CD4-positive, alpha-beta T cell treated with Interleukin-6 at 100 ng/mL for 8 hours (primary cell): ENCODE measurements at places on chromosomes 7 and 10.
A peak's percentile ranks its signal among the peaks of the same experiment; 100 is the strongest.

DNA sequence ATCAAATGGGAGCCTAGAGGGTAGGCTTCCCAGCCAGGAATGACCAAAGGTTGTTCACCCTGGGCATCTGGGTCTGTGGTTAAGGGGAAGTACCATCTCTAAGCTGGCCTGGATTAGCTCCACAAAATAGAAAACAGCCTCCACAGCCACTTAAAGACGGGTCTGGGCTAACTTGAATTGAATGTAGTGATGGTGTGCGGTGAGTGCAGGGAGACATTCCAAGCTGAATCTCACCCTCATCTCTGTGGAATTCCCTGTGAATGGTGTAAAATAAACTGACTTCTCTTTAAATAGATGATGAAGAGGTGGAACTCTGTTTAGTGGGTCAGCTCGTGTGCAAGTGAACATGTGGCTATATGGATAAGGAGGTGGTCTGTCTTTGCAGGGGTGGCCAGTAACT, 251.0 kb downstream of the DYNC1I1 start:
- no peak for DNase-seq

DNA sequence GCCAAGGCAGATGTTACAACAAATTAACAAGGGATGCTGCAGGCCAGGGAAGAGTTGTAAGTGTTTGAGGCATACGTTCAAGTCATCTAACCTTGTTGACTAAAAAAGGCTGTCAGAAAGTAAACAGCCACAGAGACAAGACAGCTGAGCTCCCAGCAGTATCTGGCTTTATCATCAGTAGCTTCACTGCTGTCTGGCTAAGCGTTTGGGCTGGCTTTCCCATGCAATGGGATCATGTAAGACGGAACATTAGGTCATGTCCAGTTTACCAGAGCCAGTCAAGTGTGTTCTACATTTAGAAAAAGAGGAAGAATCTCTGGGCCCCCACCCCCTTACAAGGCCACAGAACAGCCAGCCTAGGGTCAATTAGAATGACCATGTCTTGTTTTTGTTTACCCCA, 51.3 kb upstream of the GSAP start:
- DNase-seq, result no peak

GRCh38 chr10:131251146-131251541, 60.4 kb downstream of the TCERG1L start:
- DNase-seq, result no peak

DNA sequence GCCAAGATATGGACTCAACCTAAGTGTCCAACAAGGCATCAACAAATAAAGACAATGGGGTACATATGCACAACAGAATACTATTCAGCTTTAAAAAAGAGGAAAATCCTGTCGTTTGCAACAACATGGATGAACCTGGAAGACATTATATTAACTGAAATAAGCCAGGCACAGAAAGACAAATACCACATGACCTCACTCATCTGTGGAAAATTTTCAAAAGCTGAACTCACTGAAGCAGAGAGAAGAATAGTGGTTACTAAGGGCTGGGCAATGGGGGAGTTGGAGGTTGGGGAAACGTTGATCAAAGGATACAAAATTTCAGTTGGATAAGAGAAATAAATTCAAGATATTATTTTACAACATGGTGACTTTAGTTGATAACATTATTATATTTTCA, 221.4 kb upstream of the PITRM1 start:
- DNase-seq, result no peak

DNA sequence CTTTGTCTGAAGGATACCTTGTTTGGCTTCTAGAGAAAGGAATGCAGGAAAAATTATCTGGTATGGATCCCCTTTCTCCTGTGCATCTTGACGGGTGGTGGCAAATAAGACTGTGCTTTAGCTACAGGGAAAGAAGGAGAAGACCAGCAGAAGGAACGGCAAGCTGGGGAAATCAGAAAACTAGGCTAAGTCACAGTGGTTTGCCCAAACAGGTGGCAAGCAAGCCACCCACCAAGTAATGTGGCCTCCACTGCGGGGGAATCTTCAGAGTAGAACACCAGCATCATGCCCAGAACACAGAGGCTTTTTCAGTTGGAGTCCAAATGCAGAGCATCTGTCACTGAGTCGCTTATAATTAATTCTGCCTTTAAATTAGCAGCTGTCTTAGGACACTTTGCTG, 282.8 kb downstream of the PHF14 start:
- no peak for DNase-seq

DNA sequence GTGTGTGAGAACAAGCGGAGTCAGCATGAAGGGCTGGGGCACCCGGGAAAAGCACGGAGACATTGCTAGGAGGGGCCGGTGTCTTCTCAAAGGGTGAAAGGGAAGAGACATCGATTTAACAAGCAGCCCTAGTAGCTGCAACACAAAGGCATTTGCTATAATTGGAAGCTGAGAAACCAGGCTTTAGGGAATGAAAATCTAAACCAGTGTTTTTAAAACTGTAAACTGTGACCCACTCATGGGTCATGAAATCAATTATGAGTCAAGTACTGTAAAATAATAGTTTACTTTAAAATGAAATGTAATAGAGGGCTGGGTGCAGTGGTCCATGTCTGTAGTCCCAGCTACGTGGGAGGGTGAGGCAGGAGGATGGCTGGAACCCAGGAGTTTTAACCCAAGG, 128.7 kb upstream of the RHEB start:
- no peak for DNase-seq

DNA sequence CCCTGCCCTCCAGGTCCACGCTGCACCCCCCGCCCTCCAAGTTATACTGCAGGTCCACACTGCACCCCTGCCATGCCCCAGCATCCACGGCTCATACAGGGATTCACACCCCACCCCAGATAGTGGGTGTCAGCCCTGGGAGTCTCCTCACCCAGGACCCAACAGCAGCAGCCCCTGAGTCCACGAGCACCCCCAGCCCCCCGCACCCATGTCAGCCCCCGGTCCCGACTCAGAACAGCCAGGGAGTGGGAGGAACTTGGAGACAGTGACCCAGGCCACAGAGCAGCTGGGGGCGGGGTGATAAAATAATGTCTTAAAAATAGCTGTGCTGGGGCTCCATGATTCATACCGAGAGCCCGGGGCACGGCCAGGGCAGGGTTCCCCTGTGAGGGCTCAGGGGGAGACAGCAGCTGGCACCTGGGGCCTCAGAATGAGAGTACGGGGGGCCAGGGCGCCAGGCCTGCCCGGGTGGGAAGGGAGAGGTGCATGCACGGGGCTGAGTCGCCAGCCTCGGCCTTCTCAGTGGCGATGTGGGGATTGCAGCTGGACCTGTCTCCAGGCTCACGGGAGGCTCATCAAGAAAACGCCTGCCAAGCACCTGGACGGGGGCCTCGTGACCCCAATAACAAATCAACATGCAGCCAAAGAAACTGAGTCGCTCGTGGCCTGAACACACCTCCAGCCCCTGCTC, 29.8 kb downstream of the ADAP1 start:
- DNase-seq, result no peak

GRCh38 chr7:130880668-130881067, 146.7 kb upstream of the KLF14 start:
- DNase-seq, result no peak

DNA sequence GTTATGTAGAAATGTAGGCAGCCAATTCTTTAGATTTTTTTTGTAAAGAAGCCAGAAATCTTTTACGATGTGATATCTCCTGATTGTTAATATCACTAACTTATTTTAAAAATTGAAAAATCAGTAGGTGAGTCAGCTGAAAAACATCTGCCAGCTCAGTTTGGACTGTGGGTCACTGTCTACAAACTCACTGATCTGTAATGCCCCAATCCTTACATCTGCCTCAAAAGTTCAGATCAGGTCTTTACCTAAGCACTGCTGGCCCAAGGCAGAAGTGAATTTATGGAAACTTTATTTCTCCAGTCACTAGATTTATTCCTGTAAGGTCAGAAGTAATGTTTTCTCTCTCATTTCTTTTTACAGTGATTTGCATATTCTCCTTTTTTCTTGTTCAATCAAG, 31.0 kb upstream of the FAM13C start:
- DNase-seq, result no peak

DNA sequence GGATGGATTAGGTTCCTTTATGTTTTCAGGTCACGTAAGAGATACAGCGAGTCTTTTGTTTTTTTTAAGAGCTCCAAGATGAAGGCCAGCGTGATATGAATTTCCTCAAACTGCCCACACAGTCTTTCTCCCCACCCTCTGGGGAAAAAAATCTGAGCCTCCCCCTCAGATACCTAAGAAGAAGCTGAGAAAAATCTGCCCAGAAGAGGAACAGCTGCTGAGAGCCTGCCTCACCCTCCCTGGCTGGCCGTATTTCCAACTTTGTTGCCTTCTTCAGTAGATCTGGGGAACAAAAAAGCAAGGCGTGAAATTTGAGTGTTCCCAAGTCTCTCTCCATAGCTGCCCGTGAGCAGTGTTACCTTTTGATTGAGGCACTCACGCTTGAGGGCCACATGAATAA, 208.1 kb downstream of the KIAA1217 start:
- DNase-seq, result no peak

DNA sequence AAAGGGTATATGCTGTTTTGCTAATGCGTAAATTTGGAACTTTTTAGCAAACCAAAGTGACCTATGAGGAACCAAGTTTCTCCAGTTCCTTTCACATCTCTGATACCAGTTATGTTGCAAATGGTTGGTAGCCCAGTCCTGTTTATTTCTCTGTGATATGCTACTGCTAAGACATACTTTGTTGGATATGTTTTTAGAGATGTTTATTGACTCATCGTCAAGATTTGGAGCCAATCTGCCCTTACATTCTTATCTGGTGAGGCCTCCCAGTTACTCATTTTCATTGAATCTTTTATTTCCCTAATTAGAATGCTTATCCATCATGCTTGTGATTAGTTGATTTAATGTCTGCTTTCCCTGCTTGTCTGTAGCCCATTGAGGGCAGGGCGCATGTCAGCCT, 58.9 kb downstream of the LRGUK start:
- no peak for DNase-seq

DNA sequence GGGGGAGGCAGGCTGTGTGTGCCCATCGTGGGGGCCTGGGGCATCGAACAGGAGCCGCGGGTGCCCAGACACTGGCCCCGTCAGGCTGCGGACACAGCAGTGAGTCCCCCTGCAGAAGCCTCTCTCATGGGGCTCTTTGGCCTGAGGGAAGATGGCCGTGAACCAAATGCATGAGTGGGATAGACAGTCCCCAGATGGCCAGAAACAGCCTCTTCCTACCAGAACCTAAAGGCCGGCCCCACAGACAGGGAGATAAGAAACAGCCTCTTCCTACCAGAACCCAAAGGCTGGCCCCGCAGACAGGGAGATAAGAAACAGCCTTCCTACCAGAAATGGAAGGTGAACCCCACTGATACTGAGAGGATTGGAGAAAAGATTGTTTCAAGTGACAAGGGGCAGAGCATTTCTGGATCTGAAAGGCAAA, 16.6 kb downstream of the IDI2 start:
- no peak for DNase-seq

- DNase-seq, result no peak
Observed at GRCh38 chr10:35644050-35644950, 2.2 kb upstream of the FZD8 start.

GRCh38 chr10:43374194-43374593, 2.8 kb downstream of the FXYD4 start:
- DNase-seq, result no peak

DNA sequence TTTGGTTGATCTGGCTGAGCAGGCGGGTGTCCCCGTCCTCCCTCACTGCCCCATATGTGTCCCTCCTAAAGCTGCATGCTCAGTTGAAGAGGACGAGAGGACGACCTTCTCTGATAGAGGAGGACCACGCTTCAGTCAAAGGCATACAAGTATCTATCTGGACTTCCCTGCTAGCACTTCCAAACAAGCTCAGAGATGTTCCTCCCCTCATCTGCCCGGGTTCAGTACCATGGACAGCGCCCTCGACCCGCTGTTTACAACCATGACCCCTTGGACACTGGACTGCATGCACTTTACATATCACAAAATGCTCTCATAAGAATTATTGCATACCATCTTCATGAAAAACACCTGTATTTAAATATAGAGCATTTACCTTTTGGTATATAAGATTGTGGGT, 26.9 kb upstream of the TRIM56 start:
- DNase-seq, result peak; percentile 11

- DNase-seq, result no peak
Observed at GRCh38 chr10:49396666-49396999, 744 bp upstream of the DRGX start.

DNA sequence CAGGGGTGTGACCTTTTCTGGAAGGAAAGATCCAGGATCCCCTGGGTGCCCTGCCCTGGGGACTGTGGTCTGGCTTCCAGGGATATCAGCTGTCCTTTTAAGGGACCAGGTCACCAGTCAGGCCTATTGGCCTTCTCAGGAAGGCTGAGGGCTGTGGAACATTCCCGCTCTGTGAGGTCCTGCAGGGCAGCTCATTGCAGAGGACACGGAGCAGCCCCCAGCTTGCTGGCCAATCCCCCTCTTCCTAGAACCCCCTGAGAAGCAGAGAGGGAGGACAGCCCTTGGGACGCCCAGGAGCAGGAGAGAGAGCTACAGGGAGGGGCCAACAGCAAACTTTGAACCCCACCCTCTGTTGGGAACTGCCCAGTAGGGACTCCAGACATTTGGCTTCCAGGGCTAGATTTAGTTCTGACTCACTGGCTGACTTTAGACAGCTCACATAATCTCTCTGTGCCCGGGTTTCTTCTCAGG, 67.9 kb upstream of the COL13A1 start:
- DNase-seq, result no peak

DNA sequence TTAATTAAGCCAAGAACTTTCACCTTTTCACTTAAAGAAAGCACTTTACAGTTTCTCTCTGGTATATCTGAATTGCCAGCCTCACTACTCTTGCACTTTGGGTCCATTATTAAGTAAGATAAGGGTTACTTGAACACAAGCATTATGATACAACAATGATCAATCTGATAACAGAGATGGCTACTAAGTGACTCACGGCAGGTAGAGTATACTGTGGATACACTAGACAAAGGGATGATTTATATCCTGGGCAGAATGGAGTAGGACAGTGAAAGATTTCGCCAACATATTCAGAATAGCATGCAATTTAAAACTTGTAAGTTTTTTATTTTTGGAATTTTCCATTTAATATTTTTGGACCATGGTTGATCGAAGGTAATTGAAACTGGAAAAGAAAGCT, 34.3 kb upstream of the ITGB8 start:
- no peak for DNase-seq

GRCh38 chr10:13743963-13744362, 157.2 kb downstream of the PRPF18 start:
- no peak for DNase-seq
